ENCODE measurements at places on chromosomes 13 and 19.

DNA sequence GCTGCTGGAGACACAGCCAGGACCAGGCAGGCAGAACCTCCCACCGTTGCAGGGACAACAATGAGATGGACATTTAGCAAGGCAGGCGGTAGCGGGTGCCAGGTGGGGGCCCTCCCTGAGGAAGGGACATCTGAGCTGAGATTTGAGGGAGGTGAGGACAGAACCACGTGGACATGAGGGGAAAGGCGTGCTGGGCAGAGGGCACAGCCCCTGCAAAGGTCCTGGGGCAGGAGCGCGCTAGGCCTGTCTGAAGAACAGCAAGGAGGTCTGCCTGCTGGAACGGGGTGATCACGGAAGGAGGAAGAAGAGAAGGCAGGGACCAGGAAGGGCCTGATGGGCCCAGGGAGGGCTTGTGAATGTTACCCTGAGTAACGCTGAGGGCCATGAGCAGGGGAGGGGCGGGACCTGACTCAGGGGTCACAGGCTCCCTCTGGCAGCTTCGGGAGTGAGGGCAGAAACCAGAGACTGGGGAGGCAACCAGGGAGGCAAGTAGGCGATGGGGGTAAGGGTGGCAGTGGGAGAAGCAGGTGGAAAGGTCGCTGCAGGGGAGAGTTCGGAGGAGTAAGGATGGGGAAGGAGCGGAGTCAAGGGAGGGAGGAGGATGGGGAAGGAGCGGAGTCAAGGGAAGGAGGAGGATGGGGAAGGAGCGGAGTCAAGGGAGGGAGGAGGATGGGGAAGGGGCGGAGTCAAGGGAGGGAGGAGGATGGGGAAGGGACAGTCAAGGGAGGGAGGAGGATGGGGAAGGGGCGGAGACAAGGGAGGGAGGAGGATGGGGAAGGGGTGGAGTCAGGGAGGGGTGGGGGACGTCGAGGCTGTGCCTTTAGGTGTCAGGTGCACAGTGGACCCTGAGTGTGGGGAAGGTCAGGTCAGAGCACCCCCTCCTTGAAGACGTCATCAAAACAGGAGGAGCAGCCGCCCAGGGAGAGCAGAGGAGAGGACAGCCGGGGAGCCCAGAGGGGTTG lies 15.7 kb upstream of the B3GNT3 start:
- no peak for DNase-seq

- DNase-seq, result no peak
Measured at GRCh38 chr13:40313269-40314200, 352.9 kb downstream of the FOXO1 start.

- no peak for DNase-seq
Measured at GRCh38 chr13:98039964-98040363, 86.5 kb downstream of the IPO5 start.

DNA sequence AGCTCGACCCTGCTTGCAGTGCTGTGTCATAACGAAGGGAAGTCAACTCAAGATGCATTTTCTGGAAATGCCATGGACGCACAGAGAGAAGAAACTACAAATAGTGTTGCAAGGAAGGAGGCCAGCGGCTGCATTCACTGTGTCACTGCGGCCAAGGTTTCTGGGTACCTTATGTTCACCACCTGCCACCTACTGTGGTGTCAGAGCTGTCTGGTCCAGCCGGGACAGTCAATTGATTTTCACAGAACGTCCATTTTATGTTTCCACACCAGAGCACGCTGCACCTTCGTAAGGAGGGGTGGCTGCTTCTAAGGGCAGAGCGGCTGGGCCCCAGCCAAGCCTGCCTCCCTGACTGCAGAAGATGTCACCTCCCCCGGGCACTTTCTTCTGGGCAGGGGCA lies 17.7 kb downstream of the TSHZ3 start:
- DNase-seq, result no peak

- DNase-seq, result peak; percentile 77
Measured at GRCh38 chr19:1512671-1513498, at the start of gene ADAMTSL5. ADAMTSL5 (minus strand) TSS chr19:1513019; CDS start chr19:1510943, 2,076 bp downstream.

DNA sequence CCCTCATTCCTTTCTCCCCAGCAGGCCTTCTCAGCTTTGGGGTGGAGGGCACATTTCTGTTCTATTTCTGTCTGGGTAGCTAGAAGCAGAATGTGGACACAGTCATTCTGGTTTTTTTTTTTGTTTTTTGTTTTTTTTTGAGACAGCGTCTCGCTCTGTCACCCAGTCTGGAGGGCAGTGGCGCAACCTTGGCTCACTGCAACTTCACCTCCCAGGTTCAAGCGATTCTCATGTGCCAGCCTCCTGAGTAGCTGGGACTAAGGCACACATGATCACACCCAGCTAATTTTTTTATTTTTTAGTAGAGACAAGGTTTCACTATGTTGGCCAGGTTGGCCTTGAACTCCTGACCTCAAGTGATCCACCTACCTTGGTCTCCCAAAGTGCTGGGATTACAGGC lies 20.3 kb downstream of the CLPTM1 start:
- DNase-seq, result no peak

DNA sequence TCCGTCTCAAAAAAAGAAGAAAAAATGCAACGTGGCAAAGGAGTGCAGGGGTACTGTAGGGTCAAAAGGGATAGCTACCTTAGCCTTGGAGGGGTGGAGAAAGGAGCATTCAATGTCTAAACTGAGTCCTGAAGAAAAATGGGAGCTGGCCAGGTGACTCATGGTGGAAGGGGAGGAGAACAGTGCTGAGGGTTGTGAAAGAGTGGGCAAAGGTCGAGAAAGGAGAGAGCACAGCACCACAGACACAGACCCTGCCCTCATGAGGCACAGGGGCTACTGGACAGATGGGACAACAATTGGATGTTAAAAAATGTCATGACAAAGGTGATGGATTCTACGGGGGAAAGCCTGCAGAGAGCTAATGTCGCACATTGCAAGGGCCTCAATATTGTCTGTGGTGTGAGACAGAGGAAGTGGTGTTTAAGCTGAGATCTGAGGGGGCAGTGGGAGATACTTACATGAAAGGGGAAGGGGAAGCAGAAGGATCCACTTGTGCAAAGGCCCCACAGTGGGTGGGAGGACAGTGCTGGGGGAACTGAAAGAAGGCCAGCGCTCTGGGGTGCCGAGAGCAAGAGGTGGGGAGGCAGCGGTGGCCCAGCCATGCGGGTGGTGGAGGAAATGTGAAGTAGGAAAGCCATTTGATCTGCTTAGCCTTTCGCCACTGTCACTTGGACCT lies 42.9 kb upstream of the URAD start:
- no peak for DNase-seq

- no peak for DNase-seq
Measured at GRCh38 chr19:42255766-42256745, 1.1 kb upstream of the ERF start.

- no peak for DNase-seq
Measured at GRCh38 chr13:95880331-95880730, 172.9 kb downstream of the UGGT2 start.

All from stimulated activated CD4-positive, alpha-beta T cell treated with anti-CD3 and anti-CD28 coated beads, TNF-alpha, amount 100 ng/mL, for 48 hours (primary cell).